IMR-90 (cell line): ENCODE measurements at places on chromosomes 1 and 21. TPM values are rescaled to one million over a fixed set of nuclear protein-coding genes. Genes with fewer than 3 reads are reported as not detected.
A peak's percentile ranks its signal among the peaks of the same experiment; 100 is the strongest.

- no peak for DNase-seq
Measured at GRCh38 chr1:228383773-228384172, 22.9 kb downstream of the TRIM11 start.

DNA sequence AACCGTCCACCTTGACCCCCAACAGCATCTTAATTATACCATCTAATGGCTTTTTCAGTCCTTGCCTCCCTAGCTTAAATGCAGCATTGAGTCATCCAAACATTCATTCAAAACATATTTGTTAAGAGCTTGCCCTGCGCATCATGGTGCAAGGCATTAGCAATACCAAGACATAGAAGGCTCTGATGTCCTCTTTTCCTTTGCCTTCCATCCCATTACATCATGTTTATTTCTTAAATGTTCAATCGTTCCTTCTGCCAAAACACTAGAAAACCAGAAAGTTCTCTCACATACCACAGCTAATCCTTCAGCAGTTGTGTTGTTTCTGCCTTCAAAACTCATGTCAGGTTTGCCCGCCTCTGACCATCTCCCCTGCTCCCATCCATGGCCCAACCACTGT, 29.8 kb upstream of the VTCN1 start:
- peak; percentile 6 for DNase-seq

- no peak for DNase-seq
Measured at GRCh38 chr1:47013293-47013692, 10.2 kb upstream of the CYP4X1 start.

DNA sequence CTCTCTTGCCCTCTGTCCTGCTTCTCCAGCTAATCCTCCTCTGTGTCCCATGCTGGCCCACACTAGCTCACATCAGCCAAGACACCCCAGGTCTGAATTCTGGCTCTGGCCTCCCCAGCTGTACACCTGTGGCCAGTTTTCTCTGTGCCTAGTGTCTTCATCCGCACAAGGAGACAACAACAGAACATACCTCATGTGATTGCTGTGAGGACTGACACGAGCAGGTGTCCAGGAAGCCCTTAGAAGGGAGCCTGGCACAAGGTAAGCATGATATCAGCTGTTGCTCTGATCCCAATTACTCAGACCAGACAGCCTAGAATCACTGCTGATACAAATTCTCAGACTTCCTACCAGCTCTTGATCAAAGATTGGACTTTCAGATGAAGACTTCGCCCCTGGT, 71.2 kb upstream of the GJB5 start:
- DNase-seq: no peak

GRCh38 chr1:2525920-2526823, at the start of gene PANK4:
PANK4 (minus strand) TSS chr1:2526596; CDS start chr1:2526587, 9 bp downstream.
- peak; percentile 93 for DNase-seq

DNA sequence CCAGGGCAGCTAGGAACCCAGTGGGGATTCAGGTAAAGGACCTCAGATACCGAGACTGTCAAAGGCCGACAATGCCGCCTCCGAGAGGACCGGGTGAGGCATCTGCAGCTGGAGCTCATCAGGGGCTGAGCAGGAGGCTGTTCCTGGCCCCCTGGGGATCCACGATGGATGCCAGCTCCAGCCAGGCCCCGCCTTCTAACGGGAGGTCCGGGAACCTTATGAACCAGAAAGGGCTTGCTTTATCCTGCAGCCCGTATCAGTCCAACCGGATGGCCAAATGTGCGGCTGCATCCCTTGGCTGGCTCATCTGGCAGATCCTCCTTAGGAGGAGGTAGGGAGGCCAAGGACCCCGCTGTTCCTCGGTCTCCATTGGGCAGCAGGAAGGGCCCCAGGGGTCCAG, 32.0 kb downstream of the SLC45A1 start:
- no peak for DNase-seq

Gene ESPN
- total RNA-seq: under 0.01 TPM in 1 of 2 replicates, not detected in the other

Gene SH2D2A
- total RNA-seq: 0.28 TPM in 1 of 2 replicates, not detected in the other

DNA sequence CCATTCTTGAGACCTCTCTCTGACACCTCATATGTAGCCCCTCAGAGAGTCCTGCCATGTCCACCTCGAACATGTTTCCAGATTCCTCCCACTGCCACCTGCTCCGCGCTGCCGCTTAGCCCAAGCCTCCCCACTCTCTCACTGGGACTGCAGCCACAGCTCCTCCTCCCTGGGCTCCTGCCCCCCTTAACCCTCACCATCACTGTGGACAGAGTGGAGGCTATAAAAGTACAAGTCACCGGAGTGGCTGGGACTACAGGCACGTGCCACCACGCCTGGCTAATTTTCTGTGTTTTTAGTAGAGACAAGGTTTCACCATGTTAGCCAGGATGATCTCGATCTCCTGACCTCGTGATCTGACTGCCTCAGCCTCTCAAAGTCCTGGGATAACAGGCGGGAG, 77.0 kb downstream of the VWA5B1 start:
- DNase-seq: no peak

Gene DMBX1
- total RNA-seq: not detected in 2 replicates

DNA sequence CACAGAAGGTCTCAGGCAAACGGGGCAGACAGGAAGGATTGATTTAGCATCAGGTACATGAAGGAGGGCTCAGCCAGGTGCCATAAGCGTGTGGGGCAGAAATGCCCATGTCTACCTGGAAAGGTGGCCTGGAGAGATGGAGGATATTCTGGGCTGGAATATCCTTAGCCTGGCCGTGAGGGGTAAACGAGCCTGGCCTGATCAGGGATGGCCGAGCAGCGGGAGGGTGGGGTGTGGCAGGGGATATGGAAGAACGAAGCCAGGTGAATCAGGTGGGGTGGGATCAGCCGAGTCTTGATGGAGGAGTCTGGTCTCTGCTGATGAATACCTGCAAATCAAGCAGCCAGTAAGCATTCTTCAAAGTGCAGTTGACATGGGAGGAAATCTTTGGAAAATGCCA, 35.5 kb upstream of the TTC22 start:
- DNase-seq: no peak

- DNase-seq: peak; percentile 77
Measured at GRCh38 chr1:40338745-40339419, 21.8 kb upstream of the COL9A2 start.

DNA sequence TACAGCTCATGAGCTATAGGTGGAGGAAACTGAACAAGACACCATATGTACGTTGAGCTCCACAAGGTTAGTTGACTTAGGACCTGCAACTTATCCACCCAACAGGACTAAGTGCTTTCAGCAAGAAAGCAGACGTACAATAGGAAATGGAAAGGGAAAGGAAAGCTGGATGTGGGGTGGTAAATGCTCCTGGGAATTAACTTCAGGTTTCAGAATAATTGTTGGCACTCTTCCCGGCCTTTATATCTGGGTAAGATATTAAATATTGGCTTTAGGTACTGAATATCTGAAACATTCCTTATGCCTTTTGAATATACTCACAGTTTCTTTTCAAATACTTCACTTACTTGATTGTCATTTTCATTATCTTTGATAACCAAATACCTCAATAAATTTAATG, 36.3 kb downstream of the GLMN start:
- no peak for DNase-seq

Gene OPRD1
- under 0.01 TPM in 2 replicates for total RNA-seq

DNA sequence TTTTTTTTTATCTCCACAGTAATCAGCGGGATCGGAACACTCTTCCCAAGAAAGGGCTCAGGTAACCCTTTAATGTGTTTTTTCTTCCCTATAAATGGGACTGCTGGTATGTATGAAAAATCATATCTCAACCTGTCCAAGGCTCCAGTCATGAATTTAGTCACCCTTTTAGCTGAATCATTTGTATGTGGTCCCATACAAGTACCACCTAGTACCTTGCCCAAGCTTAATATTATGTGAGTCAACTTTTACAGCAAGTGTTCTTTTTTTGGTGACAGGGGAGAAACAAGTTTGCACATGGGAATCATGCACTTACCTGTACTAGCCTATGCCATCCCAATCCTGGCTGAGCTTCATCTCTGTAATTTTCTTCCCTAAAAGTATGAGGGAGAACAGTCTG, 43.7 kb upstream of the IPO9 start:
- no peak for DNase-seq

DNA sequence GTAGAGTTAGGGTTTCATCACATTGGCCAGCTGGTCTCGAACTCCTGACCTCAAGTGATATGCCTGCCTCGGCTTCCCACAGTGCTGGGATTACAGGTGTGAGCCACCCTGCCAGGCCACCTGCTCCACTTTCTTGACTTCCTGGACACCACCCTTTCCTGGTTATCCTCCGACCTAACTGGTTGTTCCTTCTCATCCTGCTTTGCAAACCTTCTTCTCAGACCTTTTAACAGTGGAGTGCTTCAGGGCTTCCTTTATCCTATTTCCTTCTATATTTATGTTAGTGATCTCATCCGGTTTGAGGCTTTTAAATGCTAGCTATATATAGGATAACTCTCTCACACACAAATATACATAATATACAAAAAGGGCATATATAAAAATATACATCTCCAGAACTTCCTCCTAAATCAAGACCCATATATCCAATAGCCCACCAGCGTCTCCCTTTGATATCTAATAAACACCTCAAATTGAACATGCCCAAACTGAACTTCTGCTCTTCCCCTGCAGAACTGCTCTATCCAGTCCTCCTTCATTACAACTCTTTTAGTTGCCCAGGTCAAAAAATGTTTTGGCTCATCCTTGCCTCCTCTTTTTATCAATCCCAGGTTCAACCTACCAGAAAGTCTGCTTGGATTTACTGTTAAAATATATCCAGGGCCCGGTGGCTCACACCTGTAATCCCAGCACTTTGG, 19.5 kb upstream of the UQCRHL start:
- DNase-seq: no peak

GRCh38 chr1:75937034-75937433, 4.8 kb upstream of the ASB17 start:
- peak; percentile 73 for DNase-seq

Gene DENND4B
- total RNA-seq: 1.8 and 2.5 TPM in 2 replicates

Gene TMCO4
- 6.9 and 7.3 TPM in 2 replicates for total RNA-seq

DNA sequence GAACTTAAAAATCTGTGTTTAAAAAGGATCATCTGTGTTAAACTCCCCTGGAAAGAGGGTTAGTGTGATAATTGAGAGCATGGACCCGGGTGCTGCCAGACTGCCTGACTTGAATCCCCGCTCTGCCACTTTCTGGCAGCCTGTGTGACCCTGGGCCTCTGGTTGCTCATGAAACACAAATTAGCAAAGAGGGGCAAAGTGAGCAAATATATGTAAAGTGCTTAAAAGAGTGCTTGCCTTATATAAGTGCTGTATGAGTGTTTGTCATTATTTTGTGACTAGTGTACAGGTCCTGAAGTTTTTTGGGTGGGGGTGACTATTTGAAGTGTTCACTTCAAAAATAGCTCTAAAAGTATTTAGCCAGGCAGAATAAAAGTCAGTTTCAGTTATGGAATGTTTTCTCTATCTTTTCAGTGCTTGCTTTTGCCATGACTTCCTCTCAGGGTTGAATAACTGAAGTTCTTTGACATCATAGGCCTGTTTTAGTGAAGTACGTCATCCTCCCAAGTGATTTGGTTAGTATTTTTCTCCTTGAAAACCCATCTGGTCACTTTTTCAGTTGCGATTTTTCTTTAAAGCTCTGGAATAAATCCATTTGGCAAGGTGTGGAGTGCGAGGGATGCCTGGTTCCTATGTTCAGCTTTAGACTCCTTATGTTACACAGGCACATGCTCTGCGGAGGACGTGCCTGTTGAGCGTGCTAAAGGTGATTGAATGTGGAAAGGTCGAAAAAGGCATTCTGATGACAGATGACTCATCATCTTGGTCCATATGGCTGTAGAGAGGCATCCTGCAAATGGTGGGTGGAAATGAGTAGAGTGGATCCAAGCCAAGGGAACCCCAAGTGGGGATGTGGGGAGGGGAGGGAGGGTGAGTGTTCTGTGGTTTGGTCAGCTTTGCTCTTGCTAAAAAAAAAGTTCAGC, 47.8 kb downstream of the AK4 start:
- DNase-seq: peak; percentile 89

GRCh38 chr1:153608742-153609584, 4.0 kb downstream of the S100A16 start:
- DNase-seq: peak; percentile 95

Gene SLAMF6
- not detected in 2 replicates for total RNA-seq

Gene ANGPTL3
- not detected in 2 replicates for total RNA-seq

DNA sequence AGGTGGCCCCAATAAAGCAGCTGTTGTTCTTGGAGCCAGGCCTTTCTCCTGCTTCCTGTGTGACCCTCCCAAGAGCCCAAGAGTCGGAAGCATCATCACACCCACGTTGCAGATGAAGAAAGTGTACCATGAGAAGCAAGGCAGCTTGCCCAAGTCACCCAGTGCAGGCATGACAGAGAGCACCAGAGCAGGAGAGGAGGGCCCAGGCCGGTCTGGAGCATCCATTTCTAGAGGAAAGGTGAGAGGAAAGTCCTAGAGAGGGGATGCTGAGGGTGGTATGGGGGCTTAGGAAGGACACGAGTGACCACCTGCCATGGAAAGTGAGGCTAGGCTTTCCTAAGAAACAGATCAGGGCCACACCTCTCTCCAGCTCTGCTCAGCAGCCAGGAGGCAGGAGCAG, 47.0 kb downstream of the C1orf198 start:
- no peak for DNase-seq

Gene COP1
- total RNA-seq: 35.0 and 44.4 TPM in 2 replicates

Gene NCDN
- total RNA-seq: 9.7 and 10.0 TPM in 2 replicates

Gene SPRR1B
- total RNA-seq: not detected in 2 replicates

Gene BEND5
- 0.83 and 1.1 TPM in 2 replicates for total RNA-seq

GRCh38 chr1:30460661-30461060, 262.7 kb downstream of the MATN1 start:
- no peak for DNase-seq

- no peak for DNase-seq
Measured at GRCh38 chr1:192984080-192984479, 75.1 kb downstream of the UCHL5 start.

Gene PARS2
- 6.1 and 6.3 TPM in 2 replicates for total RNA-seq

- no peak for DNase-seq
Measured at GRCh38 chr1:106536741-106537140, 519.7 kb upstream of the PRMT6 start.

GRCh38 chr1:95002540-95003432, 70.0 kb downstream of the ALG14 start:
- DNase-seq: peak; percentile 39

- no peak for DNase-seq
Measured at GRCh38 chr1:38269923-38270848, 223.6 kb upstream of the POU3F1 start.

- peak; percentile 83 for DNase-seq
Measured at GRCh38 chr1:117339866-117340700, 27.2 kb upstream of the MAN1A2 start.

DNA sequence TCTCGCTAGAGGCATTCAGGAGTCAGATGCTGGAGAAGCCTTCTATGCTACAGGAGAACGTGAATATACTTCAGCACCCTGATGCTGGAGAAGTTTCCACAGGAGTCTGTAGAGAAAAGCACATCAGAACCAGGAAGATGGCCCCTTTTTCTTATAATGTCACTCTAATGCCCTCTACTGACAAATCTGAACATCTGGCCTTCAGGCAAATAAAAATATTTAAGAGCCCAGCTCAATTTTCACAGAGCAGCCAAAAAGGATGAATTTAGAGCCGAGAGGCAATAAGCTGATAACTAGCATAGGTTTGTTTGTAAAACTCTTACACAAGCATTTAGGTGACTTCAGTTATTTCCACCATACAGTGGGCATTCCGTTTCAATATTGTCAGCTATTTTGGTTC, 3.8 kb upstream of the RRP15 start:
- DNase-seq: no peak

- no peak for DNase-seq
Measured at GRCh38 chr21:16580661-16581060, 850.9 kb downstream of the USP25 start.
